ENCODE measurements at places on chromosomes 3 and 15.

DNA sequence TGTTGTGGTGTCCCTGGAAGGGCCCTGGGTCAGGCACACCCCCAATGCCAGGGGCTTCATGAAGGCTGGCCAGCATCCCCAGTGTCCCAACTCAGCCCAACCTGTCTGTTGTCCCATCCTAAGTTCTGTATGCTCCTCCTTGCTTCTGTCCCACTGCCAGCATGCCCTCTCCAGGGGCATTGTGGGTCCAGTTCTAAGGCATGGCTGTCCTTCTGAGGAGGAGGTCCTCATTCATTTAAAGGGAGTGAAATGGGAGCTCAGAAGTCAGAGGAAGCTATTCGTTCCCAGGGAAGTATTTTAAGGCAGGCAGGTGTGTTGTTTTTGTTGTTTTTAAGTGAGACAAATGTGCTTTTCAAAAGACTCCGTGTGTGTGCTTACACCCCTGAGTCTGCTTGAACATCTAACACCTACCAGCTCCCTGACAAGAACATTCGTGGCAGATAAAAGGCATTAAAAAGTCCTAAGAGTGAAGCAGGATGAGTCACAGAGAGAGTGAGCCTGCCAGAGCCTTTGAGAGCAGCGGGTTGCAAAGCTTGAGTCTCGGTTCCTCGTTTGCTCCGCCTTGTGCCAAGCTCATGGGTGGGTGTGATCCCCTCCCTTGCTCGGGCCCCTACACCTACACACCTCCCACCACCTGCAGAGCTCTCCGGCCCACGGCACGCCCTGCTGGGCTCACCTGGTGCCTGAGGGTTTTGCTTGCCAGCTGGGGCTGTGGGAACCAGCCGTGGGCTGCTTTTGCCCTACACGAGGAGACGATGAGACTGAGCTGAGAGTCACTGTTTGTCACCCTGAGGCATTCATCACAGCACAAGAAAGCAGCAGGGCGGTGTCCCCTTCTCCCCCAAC, 183.4 kb upstream of the TOPAZ1 start:
- DNase-seq: no peak

- DNase-seq: no peak
Measured at GRCh38 chr3:9339761-9340471, 22.9 kb upstream of the THUMPD3 start.

DNA sequence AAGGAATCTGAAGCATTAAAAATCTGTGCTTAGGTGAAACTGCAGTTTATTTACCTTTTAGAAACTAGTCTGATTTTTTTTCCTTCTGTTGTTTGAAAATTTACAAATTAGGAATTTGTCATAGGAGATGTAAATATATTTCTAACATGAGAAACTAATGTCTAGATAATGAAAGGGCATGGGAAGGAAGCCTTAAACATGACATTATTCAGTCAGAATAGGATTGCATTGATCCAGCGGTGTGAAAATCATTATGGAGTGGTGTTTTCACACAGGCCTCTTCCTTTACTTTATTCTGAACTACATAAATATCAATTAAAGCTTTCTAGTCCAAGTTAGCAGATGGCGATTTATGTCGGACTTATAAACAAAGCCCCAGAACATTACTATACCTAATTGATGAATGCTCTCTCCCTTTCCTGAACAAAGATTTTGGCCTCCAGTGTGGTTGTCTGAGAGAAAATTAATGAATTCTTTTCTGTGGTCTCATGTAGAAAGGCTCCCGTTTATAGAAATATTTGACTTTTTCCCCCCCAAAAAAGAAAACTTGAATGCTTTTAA, 37.9 kb downstream of the FNDC3B start:
- DNase-seq: no peak

GRCh38 chr15:88894348-88894818, 961 bp downstream of the HAPLN3 start:
- no peak for DNase-seq

DNA sequence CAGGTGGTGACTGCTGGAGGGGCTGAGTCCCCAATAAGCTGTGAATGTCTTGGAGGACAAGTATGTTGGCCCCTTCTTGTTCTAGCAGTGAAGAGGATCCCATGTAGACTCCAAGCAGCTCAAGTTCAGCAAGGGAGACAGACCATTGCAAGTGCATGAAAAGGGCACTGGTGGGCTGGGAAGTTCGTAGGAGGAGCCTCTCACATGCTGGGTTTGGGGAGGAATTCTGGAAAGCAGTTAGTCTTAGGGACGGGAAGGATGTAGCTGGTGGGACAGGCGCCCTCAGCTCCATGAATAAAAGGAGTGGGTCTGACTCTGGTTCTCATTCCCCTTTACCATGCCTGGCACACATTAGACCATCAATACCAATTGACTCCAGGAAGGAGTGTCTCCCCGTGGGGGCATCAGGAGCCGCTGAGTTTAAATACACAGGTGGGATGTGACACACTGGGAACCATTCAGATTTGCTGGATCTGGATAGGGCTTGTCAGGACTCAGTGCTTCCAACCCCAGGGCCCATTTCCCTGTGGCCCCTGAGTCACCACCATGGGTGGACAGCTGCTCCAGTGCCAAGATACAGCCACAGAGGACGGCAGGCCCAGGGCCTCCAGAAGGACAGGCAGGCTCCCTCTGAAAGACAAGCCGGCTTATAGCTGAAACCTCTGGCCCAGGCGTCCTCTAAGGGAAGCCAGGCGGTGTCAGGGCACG, 552 bp upstream of the XYLB start:
- DNase-seq: no peak
